ENCODE measurements at places on chromosomes 6 and 20.

GRCh38 chr6:157066781-157067491 is 256.4 kb downstream of the TMEM242 start:
- DNase-seq = no peak

GRCh38 chr20:63037669-63038268 is 31.0 kb upstream of the BHLHE23 start:
- no peak for DNase-seq

DNA sequence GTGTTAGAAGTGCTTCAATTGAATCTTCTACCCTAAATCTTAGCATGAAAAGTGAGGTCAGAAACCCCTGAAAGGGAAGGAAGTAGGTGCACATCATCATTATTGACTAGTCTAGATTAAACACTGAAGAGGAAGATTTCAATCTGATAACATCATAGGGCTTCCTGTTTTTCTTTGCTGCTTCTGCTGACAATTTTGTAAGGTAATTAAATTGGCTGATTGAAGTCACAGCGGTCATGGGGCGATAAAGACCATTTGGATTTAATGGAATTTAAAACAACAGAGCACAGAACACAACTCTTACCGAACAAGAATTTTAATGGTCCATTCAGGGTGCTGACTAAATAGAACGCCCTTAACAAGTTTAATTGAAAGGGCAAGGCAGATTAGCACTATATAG is 11.3 kb downstream of the GRIK2 start:
- no peak for DNase-seq

GRCh38 chr20:50286609-50287008 is 96.0 kb downstream of the CEBPB start:
- no peak for DNase-seq

DNA sequence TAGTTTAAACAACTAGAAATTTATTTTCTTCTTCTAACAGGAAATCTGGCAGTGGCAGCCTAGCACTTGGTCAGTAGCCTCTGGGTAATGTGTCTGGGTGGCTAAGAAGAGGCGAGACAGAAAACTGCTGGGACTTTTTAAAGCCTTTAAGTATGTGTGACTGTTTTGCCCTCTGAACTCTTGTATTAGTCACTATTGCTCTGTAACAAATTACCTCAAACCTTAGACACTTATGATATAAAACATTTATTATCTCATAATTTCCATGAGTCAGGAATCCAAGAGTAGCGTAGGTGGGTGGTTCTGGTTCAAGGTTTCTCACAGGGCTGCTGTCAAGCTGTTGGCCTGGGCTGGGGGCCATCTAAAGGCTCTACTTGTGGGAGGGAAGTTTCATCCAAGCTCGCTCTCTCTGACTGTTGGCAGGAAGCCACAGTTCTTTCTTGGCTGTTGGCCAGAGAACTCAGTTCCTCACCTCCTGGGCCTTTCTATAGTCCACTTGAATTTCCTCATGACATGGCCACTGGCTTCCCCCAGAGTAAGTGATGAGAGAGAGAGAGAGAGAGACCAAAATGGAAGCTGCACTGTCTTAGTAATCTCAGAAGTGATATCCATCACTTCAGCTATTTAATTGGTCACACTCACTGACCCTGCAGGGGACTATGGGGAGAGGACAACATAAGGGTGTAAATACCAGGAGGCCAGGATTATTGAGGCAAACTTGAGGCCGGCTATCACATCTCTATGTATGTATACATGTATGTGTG is 17.4 kb upstream of the TBC1D22B start:
- no peak for DNase-seq

DNA sequence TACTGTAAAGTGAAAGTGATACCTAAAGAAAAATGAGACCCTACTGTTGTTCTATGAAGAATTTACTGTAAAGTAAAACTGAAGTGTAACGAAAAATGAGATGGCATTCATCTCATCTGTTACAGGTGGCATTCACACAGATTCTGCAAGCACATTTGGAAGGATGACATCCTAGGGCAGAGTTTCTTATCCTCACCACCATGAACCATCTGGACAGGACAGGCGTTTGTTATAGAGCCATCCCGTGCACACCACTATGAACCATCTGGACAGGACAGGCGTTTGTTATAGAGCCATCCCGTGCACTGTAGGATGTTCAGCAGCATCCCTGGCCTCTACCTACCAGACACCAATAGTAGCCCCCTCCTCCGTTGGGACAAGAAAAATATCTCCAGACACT is 294.8 kb downstream of the GMDS start:
- no peak for DNase-seq

DNA sequence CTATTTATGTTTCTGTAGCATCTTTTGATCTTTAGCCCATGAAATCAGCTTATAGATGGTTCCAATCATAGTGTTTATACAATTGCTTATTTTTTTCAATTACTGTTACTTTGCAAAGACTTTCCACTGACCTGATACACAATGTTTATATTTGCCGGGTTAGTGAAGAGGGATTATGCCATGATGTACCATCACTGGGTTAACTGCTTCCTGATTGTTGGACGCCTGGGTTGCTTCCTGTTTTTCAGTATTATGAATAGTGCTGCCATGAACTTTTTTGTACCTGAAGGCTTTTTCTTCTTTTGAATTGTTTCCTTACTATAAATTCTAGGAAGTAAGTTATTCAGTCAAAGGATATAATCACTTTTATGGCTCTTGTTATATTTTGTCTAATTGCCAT is 6.9 kb downstream of the MANBAL start:
- DNase-seq = no peak

- DNase-seq = no peak
Measured at GRCh38 chr6:31762878-31763618, 592 bp downstream of the SAPCD1 start.

- DNase-seq = no peak
Measured at GRCh38 chr20:771741-772464, 3.6 kb upstream of the SLC52A3 start.

- no peak for DNase-seq
Measured at GRCh38 chr6:4466261-4466660, 309.9 kb upstream of the CDYL start.

DNA sequence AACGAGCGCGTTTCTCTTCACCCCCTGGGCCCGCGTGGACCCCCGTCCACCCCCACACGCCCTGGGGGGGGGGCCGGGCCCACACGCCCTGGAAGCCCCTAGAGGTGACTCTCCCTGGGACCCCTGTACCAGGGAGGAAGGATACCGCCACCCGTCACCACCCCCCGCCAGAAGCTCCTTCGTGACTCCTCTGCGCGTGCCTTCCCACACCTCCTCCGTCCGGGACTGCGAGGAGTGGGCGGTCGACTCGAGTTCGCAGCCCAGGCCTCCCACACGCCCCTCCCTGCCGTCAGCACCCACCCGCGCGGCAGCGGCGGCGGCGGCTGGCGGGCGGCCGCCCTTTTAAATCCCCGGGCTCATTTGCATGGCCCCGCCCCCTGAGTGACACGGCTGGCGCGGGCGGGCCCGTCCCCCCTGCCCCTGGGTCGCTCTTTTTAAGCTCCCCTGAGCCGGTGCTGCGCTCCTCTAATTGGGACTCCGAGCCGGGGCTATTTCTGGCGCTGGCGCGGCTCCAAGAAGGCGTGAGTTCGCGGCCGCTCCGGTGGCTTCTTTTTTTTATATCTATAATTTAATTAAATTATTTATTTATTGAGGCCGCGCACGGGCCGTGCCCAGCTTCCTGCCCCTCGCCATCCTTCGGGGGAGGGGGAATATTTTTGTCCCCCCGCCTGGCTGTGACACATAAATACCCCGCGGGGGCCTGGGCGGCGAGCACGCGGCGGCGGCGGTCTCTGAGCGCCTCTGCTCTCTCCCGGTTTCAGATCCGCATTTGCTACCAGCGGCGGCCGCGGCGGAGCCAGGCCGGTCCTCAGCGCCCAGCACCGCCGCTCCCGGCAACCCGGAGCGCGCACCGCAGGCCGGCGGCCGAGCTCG is at the start of gene HMGA1:
HMGA1 (plus strand) TSS at position 431 of the 873 bp plus-strand sequence. CDS start 3,908 bp downstream, outside the sequence.
- DNase-seq = no peak

- DNase-seq = no peak
Measured at GRCh38 chr6:151338651-151339200, 52.6 kb downstream of the ZBTB2 start.

DNA sequence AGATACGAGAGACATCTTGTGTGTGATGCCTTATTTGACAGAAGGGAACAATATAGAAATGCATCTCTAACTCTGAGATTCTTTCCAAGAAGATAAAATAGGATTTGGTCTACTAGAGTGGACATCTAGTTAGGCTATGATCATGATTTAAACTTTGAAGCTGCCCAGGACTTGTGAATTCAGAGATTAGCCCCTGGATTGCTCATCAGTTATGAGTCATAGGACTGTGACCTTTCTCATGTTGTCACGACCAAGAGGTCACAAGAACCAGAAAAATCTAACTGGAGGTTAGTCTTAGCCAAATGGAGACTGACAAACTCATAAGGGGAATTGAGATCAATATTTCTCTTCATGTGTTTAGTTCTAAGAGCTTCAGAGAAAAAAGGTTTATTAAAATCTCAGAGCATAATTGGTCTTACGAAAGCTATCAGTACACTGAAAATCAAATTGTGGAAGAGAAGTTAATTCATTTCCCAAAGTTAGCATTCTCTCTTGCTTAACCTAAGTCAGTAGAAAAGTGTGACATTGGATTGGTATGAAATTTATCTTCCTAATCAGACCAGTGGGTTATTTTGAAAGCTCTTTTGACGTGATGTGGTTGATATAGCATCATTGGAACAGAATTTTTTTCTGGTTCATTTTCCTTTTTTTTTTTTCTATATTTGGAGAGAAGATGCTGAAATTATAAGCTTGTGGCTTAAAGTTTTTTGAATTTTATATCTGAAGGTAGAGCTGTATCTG is 245.7 kb downstream of the RNF144B start:
- no peak for DNase-seq
